ENCODE measurements at places on chromosomes 2 and 18.

- DNase-seq, result no peak
Measured at GRCh38 chr2:27800856-27801255, 29.3 kb downstream of the MRPL33 start.

GRCh38 chr18:59633317-59633716, 63.9 kb downstream of the CCBE1 start:
- DNase-seq, result no peak

DNA sequence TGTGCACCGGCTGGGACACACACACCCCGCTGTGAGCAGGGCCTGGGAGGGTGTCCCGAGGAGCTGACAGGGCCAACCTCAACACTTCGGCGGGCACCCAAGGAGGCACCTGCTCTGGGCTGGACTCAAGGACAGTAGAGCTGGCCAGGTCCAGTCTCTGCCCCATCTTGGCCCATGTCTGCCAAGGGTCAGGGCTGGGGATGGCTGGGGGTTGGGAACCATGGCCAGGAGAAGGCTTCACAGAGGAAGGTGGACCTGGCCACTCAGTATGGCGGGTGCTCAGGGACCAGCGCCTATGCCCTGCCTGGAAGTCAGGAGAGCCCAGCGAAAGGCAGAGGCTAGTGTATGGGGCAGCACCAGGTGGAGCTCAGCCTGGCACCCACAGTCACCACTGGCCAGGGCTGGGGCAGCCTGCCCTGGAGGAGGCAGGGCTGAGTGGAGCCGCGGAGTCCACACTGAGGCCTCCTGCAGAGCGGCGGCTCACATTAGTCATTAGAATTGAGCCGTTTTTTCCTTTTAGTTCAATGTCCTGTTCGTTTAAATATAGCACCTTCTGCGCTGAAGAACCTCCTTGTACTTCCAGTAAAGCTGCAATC, 4.2 kb downstream of the ERFE start:
- DNase-seq, result no peak

DNA sequence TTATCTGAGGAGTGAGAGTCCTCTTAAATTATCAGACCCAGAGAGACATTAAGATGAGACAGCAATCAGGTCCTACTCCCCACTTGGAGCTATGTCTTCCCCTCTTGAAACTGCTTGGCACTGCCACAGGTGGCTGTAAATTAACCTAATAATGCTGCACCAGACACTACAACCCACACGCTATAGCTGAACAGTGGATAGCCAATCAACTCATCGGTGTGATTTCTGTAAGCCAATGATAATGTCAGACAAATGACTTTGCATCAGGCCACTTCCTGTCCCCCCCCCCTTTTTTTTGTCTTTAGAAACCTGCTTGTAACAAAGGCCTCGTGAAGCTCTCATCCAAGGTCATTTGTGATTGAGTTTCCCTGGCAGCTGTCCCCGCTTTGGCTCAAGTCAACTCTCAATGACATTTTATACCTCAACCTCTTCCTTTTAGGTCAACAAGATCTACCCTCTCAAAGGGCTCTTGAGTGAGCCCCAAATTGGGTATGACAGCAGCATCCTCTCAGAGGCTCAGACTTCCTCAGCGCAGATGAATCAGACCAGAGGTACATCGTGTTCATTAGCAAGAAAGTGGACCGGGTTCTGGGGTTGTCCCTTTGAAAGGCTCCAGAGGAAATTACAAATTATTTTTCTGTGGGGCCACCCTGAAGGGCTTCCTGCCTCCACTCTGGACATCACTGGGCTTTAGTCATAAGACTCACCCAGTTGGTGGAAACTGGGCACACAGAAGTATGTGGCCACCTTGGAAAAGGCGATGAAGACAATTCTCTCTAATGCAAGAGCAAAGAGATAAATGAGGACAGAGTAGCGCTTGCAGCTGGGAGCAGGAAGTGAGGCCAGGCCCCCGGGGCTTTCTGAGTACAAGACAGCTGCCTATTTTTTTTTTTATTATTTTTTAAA, 73.6 kb downstream of the COPS8 start:
- no peak for DNase-seq

DNA sequence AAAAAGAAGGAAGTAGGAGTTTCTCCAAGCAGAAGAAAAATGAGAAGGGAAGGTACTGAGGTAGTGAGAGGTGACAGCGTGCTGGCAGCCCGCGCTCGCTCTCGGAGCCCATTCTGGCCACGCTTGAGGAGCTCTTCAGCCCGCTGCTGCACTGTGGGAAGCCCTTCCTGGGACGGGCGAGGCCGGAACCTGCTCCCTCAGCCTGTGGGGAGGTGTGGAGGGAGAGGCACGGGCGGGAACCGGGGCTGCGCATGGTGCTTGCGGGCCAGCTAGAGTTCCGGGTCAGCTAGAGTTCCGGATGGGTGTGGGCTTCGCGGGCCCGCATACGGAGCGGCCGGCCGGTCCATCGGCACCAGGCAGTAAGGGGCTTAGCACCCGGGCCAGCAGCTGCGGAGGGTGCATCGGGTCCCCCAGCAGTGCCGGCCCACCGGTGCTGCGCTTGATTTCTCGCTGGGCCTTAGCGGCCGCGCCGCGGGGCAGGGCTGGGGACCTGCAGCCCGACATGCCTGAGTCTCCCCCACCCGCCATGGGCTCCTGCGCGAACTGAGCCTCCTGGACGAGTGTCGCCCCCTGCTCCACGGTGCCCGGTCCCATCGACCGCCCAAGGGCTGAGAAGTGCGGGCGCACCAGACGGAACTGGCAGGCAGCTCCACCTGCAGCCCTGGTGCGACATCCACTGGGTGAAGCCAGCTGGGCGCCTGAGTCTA, 11.1 kb upstream of the CYS1 start:
- no peak for DNase-seq

DNA sequence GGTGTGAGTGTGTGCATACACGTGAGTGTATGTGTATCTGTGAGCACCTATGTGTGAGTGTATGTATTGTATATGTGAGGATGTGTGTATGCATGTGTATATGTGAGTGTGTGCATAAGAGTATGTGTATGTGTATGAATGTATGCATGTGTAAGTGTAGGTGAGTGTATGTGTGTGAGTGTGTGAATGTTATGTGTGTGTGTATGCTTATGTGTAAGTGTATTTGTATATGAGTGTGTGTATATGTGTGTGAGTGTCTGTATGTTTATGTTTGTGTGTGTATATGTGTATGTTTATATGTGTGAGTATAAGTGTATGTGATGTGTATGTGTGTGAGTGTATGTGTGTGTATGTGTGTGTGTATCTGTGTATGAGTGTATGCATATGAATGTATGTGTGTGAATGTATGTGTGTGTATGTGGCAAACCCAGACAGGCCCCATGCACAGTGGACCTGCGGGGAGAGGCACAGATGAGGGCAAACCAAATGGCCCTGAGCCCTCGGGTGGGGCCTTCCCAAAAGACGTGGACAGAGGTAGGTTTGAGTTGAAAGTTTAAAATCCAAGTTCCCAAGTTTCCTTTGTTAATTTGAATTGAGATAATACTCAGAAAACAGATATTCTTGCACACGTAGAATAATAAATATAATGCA, 51.5 kb downstream of the EDAR start:
- DNase-seq, result no peak

- DNase-seq, result no peak
Measured at GRCh38 chr2:201821080-201821479, 14.7 kb downstream of the CDK15 start.

- no peak for DNase-seq
Measured at GRCh38 chr18:56257205-56257604, 381.2 kb downstream of the TXNL1 start.

GRCh38 chr2:61775956-61776570, 77.8 kb downstream of the FAM161A start:
- no peak for DNase-seq

DNA sequence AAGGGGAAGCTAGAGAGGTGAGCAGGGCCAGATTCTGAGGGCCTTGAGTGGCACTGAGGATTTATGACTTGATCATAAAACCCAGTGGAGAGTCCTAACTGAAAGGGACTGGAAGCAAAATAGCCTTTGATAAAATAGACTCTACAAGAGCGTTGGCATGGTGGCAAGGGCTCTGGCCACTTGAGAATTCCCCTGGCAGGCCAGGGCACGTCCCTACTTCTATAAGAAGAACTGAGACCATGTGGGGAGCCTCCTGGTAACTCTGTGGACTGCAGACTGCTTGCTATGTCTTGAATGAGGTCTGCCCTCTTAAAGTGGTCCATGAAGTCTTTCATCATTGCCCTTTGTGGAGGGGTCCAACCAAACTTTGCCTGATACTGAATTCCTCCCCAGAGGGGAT, 324.8 kb downstream of the ALK start:
- no peak for DNase-seq

DNA sequence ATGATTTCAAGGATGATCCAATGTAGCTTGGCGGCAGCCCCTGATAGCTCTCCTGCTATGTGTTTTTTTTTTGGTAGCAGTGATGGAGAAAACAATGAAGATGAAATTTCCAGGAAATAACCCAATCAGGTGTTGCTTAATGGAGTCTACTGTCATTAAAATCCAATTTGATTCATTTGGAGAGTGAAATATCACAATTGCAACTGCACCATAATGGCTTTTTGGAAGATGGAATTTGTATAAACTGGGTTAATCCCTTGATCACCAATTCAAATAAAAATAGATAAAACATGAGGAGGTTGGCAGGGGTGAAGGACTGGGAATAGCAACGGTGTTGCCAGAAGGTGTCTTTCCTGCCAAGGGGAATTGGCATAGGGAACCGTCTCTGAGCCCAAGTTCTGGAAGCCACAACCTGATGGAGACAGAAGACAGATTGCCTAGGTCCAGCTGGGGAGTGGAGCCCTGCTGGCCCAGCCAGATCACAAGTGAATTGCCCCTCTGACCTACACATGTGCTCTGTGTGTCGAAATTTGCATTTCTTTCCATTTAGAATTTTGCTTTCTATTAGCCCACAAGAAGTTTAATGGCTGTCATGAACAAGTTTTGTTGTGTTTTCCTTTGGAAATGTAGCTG, 170.3 kb upstream of the SPRED2 start:
- DNase-seq, result no peak

GRCh38 chr2:120499784-120500495, 154.0 kb downstream of the INHBB start:
- DNase-seq, result no peak

DNA sequence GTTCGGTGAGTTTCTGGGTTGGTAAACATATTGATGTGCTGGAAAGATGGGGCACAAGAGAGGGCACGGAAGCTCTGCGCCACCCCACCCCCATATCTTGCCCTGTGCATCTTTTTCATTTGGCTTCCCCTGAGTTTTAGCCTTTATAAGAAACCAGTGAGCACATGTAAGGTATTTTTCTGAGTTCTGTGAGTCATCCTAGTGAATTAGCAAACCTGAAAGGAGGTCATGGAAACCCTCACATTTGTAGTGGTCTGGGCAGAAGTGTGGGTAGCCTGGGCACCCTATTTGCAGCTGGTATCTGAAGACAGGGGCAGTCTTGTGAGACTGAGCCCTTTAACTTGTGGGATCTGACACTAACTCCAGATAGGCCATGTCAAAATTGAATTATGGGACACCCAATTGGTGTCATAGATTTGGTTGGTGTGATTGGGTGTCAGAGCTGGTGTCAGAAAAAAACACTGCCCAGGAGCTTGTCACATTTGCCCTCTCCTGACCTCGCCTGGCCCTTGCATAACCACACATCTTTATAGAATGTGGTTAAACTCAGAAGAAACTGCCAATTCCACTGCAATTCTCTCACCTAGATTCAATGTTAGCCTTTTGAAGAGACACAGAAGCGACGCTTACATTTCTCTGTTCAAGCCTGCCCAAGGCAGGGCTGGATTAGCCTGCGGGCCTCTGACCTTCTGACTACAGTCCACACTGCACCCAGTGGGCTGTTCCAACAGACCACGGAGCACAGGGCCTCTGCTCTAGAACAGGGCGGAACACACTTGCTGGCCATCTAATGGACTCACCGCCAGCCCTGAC, 12.0 kb upstream of the GALM start:
- peak; percentile 33 for DNase-seq

DNA sequence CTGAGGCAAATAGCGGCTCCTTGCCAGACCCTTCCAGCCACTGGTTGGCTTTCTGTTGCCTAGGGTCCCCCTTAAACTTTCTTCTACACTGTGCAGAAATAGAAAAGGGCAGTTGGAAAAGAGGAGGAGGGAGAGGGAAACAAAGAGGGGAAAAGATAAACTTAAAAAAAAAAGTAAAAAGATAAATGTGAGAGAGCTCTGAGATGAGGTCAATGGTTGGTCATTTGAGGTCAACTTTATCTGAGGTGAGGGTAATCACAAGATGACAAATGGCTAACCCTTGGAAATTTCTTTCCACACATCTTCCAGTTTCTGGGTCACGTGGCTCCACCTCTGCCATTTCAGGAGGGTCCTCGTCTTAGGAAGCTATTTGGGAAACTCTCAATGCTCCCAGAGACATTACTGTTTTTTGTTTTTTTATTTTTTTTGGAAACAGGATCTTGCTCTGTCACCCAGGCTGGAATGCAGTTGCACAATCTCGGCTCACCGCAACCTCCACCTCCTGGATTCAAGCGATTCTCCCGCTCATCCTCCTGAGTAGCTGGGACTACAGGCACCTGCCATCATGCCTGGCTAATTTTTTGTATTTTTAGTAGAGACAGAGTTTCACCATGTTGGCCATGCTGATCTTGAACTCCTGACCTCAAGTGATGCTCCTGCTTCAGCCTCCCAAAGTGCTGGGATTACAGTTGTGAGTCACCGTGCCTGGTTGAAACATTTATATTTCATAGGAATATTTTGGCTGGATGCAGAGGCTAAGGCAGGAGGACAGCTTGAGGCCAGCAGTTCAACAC, 199.9 kb downstream of the TGIF1 start:
- DNase-seq, result no peak

GRCh38 chr2:16707014-16707623, 41.5 kb upstream of the CYRIA start:
- no peak for DNase-seq

- no peak for DNase-seq
Measured at GRCh38 chr2:127683056-127683455, 7.7 kb upstream of the LIMS2 start.

DNA sequence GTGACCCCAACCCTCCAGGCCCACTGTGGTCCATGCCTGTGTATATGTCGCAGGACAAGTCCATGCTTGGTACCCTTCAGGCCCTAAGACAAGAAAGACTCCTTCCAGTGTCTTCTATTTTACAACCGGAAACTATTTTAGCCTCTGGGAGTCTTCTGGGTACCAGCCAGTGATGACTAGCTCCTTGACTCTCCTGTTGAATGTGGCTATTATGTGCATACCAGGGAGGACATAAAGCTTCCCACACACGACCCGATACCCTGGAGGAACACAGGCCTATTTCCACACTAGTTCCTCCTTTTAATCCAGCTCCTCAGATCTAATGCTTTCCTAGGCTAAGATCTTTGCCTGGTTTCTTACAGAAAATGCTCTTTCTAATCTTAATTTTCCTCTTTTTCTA, 178.1 kb downstream of the NCKAP5 start:
- no peak for DNase-seq

DNA sequence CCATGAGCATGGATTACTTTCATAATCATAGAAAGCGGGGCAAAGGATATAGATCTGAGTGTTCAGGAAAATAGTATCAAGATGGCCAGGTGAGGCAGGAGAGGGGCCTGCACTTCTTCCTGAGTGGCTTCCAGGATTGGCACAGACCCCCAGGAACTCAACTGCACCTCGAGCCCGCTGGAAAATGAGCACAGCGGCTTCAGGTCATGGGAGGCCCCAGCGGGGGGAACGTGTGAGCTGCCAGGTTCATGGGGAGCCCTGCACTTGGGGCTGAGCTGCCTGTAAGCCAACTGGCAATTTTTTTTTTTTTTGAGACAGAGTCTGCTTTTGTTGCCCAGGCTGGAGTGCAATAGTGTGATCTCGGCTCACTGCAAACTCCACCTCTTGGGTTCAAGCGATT, 81.5 kb upstream of the ODC1 start:
- DNase-seq, result no peak
